Head of caudate nucleus (tissue), 42 donors: ENCODE measurements at places on chromosomes 6 and 20.

GRCh38 chr6:3259491-3259958, 778 bp downstream of the PSMG4 start:
- DNase-seq: peak; percentile 40

DNA sequence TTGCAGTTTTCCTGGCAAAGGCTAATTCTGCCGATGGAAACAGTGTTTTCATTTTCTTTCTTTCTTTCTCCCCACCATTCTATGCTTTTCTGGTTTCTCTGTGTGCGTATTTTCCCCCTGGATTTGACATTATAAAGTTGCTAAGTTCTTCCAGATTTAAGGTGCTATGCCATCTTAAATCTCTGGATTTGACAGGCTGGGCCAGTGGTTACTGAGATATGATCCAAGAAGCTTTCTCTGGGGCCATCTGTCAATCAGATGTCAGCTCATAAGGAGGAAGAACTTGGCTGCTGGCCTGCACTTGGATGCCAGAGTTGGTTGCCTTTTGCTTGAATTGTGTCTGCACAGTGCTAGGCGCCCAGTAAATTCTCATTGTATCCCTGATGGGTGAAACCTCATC, 39.7 kb downstream of the SLC2A10 start:
- DNase-seq: no peak

GRCh38 chr6:164258421-164258820, 843.9 kb downstream of the QKI start:
- no peak for DNase-seq

- DNase-seq: no peak
These were observed 154.1 kb upstream of the RUNX2 start for GRCh38 chr6:45174045-45174444.

DNA sequence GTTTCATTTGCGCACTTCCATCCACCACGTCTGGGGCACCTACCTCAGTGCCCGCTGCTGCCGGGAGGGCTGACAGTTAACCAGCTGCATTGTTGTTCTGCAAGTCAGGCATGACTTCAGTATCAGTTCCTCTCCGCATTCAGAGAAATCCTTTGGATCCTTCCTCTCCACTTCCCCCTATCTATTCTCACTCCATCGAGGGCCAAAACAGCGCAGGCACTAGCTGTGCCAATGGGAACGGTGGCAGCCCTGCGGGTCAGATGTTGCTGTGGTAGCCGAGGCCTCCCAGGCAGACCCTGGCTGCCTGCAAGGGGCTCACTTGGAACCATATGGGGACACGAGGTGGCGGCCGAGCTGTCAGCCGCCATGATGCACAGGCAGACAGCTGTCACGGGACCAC, 64.2 kb upstream of the INSM1 start:
- no peak for DNase-seq

DNA sequence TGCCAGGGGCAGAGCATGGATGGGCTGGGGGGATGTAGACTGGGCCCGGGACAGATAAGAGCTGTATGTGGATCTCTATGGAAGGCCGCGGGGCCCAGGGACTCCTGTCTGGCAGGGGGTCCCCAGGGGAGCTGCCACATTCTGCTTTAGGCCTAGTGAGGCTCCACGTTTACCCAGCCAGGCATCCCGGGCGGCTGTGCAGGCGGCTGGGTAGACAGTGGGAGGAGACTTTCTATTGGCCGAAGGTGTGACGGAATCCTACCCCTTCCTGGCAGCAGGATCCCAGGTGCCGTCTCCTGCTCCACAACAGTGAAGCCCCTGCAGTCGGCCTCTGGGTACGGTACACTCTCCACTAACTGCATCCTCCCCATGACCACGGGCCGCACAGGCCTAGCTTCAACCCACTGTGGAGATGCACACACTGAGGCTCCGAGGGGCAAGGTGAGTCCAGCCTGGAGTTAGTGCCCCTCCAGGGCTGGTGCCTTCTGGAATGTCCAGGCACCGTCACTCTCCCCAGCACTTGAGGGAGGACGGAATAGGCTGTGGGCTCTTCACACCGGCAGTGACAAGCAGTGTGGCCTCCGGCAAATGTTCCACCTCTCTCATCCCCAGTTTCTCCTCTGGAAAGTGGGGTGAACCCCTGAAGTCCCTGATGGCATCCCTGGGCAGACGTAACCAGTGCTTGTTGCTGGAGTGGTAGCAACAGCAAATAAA, 36.8 kb upstream of the ZBP1 start:
- DNase-seq: no peak
